SK-MEL-5 (cell line): ENCODE measurements at places on chromosomes 11 and 22.
A peak's percentile ranks its signal among the peaks of the same experiment; 100 is the strongest.

DNA sequence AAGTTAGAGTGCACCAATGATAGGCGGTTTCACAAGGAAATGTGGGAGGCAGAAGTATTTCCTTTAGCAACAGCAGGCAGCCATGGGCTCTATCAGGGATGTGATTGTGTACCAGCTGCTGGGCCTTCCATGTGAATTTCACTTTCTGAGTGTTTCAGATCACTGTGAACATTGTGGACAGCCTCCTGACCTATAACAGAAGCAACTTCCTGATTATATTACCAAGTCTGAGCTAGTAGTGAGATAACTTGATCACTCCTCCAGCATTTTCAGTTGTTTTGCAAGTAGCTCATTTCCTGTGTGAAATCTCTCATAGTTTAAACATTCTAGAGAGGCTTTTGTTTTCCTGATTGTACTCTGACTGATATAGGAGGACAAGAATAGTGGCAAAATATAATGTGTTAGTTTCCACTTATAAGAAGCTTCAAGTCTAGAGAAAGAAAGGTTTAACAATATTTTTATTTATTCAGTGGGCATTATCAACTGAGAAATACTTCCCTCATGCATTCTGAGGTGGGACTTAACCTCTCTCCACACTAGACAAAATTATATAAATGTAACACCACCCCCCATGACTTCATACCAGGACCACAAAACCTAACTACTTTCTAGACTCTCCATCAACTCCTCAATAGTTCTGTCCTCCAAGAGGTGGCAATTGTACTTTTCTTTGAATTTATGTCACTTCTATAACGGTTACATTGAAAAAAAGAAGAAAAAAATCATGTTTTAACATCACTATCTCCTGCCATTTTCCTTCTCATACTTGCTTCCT is 184.2 kb upstream of the LUZP2 start:
- DNase-seq, result no peak

GRCh38 chr22:17703811-17704210 is 65.3 kb downstream of the BCL2L13 start:
- no peak for DNase-seq

GRCh38 chr22:27686534-27686933 is 115.0 kb downstream of the MN1 start:
- DNase-seq, result peak; percentile 88

GRCh38 chr11:130216591-130217132 is 57.1 kb downstream of the ST14 start:
- DNase-seq, result no peak

GRCh38 chr22:37752189-37753087 is 55.3 kb upstream of the GCAT start:
- peak; percentile 92 for DNase-seq

- no peak for DNase-seq
Observed at GRCh38 chr11:2926611-2927051, 2.6 kb downstream of the PHLDA2 start.
